ENCODE measurements at places on chromosomes 4 and X.

- DNase-seq: no peak
Observed at GRCh38 chr4:84965553-84966381, 723 bp downstream of the WDFY3 start.

GRCh38 chr4:5638316-5638715 is 70.0 kb downstream of the EVC2 start:
- DNase-seq: no peak

- DNase-seq: no peak
Observed at GRCh38 chr4:127238956-127239475, 393.7 kb upstream of the INTU start.

DNA sequence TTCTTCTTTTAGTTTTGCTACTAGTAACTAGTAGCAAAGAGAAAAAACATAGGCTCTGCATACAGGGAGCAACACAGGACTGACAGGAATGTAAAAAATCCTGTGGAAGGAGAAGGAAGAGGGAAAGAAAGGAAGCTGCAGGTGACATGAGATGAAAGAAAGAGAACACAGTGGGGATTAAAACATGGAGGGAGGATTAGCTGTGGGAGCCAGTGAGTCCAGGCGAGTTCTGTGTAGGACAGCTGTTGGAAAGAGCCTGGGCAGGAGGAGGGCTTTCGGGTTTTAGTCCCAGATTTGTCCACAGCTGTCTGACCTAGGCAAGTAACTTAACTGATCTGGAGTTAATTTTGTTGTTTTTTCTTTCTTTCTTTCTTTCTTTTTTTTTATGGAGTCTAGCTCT is 21.6 kb downstream of the CCNG2 start:
- DNase-seq: no peak

DNA sequence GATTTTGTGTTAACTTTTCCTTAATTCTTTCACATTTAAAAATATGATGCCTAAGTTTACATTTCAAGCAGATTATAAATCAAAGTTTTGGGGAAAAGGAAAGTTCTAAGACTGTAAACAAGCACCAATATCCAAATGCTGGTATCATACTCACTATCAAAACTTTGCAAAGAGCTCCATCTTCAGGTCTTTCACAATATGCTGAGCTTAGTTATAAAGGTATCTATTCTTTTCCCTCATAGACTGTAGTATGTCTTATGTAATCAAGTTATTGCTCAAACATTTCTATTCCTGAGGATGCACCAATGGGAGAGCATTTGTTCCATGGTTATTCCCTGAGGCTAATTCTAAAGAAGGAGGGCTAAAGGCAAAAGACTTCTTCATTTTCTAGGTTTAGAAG is 207.9 kb upstream of the FAM241A start:
- DNase-seq: no peak

DNA sequence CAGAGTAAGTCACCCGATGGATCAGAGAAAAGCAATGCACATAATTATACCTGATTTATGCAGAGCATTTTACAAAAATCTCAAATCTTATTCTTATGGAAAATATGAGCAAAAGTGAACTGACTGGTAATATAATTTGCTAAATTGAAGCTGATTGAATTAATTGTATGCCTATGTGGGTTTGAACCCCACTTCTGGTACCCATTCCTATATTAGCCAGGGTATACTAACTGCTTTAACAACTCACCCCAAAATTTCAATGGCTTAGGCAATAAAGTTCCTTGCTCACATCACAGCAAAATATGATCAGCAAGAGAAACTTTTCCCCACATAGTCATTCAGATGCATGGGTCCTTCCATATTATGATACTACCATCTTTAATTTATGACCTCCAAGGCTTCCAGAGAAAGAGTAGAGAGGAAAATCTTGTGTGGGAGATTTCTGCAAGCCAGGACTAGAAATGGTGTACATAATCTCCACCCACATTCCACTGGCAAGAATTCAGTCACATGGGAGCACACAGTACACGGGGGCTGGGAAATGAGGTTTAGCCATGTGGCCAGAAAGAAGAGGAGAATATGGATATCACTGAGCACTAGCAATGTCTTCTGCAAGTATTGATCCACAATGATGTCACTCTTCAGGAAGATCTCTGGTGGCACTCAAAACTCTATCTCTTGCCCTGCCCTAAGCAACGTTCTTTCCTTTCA is 640.7 kb downstream of the BCOR start:
- no peak for DNase-seq
